Suppressor macrophage treated with lipopolysaccharide for 1 hour (primary cell): ENCODE measurements at places on chromosomes 7 and 10.

GRCh38 chr7:144629011-144629410, 206.8 kb downstream of the TPK1 start:
- DNase-seq: no peak

- DNase-seq: peak; percentile 73
Observed at GRCh38 chr7:27143023-27143949, at the start of gene HOXA5. HOXA5 (minus strand) TSS chr7:27143681; CDS start chr7:27143607, 74 bp downstream.

GRCh38 chr7:88095-88926, 104.1 kb upstream of the FAM20C start:
- DNase-seq: no peak

DNA sequence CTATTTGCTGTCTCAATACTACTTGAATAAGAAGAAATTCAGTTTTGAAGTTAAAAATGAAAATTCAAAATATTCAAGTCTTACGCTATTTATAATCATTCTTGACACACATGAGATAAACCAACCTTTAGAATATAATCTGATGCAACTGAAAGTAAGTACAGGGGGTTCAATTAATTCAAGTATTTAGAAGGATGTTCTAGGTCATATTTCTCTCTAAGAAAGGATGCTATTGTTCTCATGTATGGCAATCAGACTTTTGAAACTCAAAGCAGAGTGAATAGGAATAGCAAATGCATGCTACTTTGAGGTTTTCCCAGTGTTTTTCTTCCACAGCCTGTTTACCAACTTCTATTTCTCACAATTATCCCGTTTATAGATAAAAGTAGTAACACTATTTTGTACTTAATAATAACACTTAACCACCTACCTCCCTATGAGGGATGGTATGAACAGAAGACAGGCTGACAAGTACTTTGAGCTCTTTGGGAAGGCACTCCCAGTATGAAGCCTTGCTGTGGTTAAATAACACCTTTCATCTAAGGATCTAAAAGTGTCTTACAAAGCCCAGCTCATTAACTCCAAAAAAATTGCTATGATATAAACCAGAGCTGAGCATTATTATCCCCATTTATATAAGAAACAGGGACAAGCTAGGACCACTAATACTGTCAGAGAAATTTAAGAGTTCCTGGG, 18.0 kb upstream of the SPOCK2 start:
- no peak for DNase-seq

DNA sequence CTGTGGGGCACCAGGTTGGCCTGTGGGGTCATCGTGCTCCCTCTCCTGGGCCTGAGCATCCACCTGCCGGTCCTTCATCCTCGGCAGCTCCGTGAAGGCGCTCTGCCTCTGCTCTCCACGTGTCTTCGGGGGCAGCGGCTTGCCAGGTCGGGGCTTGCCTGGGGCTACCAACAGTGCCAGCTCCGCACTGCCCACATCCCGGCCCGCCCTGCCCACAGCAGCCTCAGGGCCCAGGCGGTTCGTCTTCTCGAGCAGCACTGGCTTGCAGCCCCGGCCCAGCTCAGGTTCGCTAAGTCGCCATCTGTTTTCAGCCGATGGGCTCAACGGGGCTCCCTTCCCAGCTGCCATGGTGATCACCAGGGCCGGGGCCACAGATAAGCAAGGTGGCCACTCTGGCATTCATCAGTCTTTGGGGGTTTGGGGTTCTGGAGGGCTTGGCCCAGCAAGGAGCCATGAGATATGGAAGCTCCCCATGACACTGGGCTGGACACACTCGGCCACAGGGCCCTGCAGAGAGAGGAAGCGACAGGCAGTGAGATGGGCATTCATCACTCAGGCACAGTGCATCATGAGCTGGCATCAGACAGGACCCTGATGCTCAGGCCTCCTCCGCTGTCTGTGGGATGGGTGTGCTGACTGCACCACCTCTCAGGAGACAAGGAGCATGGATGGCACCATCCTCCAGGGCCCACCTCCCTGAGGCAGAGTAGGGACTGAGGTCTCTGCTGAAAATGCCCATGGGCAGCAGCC, 15.5 kb downstream of the ZNF488 start:
- no peak for DNase-seq

GRCh38 chr10:34627331-34627730, 187.8 kb downstream of the PARD3 start:
- DNase-seq: peak; percentile 9

DNA sequence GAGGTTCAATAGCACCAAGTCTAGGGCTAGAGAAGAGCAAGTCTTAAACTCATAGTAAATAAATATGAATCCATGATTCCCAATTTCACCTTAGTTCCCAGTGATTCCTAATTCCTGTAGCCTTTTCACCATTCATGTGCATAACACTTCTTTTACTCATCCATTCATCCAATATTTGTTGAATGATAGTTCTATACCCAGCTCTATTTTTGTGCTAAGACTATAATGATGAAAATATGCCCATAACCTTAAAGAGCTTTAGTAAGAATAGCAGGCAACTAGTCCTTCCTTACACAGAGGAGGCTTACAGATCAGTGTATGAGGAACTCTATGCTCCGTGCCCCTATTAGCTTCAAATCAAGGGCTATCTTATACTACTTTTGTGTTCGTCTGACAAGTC, 280.2 kb upstream of the CHRM2 start:
- no peak for DNase-seq

DNA sequence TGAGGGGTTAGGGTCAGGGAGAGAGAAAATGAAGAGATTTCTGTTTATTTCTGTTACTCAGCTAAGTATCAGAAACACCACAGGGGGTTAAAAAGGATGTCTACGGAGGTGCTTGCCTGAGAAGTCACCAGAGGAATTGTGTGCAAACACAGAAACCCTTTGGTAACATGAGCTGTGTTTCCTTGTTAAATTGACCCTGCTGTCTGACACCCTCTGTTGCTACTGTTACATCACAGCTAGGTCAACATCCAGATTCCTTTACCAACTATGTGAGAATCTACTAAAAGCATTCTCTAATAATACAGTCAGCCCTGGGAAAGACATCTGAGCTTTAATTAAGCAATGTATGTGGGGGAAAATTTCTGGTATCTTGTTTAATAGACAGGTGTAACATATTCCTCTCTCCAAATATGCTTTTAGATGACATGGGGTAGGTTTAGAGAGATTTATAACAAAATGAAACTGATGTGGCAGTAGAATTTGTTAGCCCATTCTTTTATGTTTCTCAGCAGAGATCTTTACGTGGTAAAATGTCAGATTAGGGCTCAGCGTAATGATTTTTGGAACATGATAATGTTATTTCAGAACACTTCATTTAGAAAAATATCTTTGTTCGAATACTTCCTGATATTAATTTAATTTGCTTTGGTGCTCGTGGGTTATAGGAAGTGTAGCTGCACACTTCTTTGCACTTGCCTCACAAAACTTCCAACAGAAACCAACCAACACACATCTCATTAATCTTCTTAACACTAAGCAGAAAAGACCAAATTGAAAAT, 168.0 kb upstream of the AHR start:
- no peak for DNase-seq

DNA sequence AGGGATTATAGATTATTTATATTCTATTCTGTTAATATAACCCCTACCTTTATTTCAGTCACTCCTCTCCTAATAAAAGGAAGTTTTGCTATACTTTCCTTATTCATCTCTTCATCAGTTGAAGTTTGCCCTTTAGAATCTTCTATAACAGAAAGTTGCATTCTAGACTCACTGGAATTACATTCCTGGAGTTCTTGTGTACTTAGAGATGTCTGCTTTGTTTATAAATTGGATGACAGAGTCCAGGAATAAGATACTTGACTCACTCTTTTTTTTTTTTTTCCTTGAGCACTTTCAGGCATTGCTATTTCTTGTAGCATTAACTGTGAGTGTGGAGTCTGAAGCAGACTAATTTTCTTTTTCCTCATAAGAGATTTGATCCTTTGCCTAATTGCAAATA, 640.8 kb downstream of the XPNPEP1 start:
- no peak for DNase-seq

DNA sequence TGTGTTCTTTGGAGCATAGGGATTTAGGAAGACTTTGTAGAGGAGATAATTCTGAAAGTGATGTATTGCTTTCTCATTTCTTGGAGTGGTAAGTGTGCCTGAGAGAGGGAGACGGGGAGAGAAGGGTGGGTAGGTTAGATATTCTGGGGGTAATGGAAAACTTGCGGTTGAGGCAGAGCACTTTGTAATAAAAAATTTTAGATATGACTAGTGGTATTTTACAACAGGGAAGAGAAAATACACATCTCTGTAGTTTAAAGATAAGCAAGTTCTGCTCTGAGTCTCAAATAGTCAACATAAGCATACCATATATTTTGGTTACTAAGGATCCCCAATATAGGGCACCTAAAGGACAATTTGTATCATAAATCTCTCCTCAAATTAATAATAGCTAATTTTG, 6.6 kb downstream of the VPS50 start:
- no peak for DNase-seq

GRCh38 chr7:66054063-66054462, 21.6 kb upstream of the ASL start:
- DNase-seq: no peak

- peak; percentile 19 for DNase-seq
Observed at GRCh38 chr10:33986016-33986415, 651.5 kb upstream of the NRP1 start.

GRCh38 chr10:110209454-110209925, 2.1 kb downstream of the MXI1 start:
- no peak for DNase-seq

DNA sequence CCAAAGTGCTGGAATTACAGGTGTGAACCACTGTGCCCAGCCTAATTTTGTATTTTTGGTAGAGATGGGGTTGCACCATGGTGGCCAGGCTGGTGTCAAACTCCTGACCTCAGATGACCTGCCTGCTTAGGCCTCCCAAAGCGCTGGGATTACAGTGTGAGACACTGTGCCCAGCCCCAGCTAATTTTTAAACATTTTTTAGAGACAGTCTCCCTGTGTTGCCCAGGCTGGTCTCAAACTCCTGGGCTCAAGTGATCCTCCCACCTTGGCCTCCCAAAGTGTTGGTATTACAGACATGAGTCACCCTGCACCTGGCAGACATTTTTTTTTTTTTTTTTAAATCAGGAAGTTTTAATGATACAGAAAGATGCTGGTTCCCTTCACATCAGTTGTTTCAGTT, 15.5 kb downstream of the DENND10 start:
- DNase-seq: no peak

- DNase-seq: no peak
Observed at GRCh38 chr7:98777051-98777450, 92.8 kb downstream of the TMEM130 start.

GRCh38 chr10:4195213-4195612, 410.2 kb upstream of the KLF6 start:
- DNase-seq: peak; percentile 47

DNA sequence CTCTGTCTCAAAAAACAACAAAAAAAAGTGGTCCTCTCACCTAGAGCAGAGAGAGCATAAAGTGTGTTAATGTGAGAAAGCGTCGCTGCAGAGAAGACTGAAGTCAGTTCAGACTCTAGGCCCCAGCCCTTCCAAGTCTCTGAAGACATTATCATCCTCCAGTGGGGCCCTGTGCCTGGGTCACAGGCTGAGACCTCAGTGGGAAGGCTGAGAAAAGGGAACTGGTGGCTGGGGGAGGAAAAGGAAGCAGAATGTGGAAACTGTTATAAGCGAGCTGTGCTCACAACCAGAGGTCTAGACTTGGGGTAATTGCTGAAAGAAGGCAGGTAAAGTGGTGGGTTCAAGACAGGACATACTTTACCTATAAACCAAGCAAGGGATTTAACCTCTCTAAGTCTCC, 4.9 kb upstream of the RRP12 start:
- peak; percentile 85 for DNase-seq

DNA sequence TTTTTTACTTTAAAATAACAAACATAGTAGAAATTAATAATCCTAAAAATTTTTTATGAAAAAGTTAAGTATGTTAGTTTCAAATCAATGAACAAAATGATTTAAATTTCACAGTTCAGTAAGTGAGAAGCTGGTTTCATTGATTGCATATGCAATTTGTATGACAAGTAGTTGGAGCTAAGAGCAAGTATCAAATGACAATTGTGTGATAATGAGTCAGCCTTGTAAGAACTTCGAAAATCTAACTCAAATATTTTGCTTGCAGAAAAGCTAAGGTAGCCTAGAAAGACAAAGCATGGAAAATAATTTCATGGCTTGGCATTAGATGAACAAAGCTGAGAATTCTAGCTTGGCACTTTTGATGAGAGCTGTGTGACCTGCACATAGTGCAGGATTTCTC, 111.5 kb downstream of the HDAC9 start:
- DNase-seq: no peak

DNA sequence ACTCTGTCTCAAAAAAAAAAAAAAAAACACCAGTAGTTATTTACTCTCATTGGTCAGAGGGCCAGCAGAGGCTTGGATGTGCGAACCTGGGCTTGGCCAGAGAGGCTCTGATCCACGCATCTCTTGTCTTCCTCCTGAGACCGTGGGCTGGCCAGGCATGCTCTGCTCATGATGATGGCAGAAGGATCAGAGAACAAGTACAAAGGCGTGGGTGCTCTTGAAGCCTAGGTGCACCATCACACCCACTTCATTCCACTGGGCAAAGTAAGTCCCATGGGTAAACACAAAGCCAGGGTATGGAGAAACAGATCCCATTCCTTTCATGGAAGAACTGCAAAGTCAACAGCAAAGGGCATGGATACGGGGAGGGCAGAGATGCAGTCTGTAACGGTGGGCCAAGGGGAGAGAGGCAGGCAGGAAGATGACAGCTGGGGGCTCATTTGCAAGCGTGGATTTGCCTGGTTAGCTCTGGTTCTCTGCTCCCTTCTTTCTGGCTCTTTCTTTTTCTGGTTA, 128.2 kb upstream of the SDK1 start:
- DNase-seq: no peak

DNA sequence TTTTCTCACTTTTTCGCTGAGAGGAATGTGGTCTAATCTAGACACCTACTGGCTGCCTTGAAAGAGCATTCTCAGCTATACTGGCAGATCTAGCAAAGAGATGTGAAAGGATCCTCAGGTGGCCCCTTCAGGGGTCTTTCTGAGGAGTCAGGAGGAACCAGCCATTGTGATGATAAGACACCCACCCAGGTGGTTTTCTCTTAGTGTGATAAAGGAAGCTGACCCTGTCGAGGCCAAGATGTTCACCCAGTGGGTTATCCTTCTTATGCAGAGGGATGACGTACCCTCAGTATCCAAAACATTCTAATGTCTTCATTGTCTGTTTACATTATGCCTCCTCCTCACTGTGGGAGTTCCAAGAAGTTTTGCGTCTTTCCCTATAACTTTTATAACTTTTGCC, 98.3 kb upstream of the LRGUK start:
- no peak for DNase-seq
